Hypothalamus (tissue), 51 donors: ENCODE measurements at places on chromosomes 2 and 18.

DNA sequence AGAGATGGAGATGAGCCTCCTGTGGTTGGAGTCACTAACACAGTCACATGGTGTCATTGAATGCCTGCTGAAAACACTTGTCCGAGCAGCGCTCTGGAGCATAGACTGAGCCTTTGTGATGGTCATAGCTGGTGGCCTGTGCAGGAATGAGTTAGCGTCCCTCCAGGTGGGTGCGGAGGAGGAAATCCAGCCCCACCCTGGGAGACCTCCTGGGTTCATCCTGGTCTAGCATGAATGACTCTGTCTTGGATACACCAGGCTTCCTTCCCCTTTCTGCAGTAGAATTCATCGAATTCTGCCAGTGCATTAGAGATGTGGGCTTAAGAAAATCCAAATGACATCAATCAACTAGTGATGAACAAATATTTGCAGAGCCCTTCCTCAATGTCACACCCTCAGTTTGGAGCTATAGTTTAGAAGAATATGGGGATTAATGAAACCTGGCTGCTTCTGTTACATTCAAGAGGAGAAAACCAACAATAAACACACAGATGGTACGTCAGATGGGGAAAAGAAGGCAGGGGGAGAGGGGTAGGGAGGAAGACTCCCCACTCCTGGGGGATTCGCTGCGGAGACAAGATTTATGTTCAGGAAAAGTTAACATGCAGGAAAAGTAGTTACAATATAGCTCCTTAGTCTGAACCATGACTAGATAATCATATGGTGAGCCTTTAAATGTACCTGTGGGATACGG, 136.7 kb downstream of the DDX1 start:
- DNase-seq = no peak

GRCh38 chr2:104420953-104421352, 433.0 kb upstream of the POU3F3 start:
- no peak for DNase-seq

DNA sequence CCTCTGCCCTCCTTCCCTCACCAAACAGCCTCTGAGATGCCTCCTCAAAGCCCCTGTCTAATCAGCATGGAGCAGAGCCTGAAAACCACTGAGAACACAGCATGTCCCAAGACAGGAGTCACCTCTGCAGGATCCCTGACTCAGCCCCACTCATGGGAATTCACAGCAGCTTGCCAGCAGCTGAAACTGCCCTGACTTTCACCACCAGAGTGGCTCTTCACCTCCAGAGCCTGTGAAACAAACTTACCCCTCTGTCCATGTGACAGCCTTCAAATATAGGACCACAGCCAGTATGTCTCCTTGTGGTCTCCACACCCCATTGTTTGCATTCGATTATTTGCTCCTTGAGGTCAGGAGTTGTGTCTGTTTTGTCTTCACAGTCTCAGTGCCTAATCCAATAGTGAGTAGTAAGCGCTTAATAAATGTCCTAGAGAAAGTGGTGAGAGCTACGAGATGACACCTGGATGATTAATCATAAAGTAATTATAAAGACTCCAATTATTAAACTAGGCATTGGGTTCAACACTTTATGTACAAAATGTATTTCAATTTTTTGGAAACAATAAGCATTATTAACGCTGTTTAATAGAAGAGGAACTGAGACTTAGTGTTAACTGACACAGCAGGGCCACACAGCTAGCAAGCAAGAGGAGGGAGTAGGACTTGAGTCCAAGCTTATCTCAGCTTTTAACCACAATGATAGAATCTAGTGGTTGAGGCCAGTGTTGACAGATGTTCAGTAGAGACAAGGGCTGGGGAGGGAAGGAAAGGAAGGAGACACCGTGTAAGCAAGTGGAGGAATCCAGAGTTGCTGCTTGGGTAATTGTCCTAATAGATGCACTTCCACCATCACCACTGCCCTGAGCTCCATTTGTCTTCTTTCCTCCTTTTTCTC, 358.7 kb upstream of the TNP1 start:
- DNase-seq = no peak

DNA sequence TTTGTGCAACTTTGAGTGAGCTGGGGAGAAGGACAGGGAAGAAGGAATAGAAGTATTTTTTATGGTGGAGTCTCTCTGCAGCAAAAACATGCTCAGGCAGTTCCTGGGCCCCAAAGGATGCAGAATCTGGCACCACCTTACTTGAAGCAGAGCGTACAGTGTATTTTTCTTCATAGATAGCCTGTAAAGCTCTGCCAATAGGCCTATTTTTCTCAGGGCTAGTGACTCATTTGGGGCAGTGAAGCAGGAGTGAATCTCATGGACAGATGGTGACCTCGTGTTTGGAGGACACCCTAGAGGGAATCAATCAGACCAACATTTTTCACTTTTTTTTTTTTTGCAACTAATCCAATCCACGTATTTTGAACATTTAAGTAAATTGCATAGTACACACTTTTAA, 268.1 kb upstream of the CXCR4 start:
- DNase-seq = no peak

GRCh38 chr2:26401739-26402541, at the start of gene DRC1:
DRC1 (plus strand) TSS chr2:26401920; CDS start chr2:26401990, 70 bp downstream.
- DNase-seq = peak; percentile 76

DNA sequence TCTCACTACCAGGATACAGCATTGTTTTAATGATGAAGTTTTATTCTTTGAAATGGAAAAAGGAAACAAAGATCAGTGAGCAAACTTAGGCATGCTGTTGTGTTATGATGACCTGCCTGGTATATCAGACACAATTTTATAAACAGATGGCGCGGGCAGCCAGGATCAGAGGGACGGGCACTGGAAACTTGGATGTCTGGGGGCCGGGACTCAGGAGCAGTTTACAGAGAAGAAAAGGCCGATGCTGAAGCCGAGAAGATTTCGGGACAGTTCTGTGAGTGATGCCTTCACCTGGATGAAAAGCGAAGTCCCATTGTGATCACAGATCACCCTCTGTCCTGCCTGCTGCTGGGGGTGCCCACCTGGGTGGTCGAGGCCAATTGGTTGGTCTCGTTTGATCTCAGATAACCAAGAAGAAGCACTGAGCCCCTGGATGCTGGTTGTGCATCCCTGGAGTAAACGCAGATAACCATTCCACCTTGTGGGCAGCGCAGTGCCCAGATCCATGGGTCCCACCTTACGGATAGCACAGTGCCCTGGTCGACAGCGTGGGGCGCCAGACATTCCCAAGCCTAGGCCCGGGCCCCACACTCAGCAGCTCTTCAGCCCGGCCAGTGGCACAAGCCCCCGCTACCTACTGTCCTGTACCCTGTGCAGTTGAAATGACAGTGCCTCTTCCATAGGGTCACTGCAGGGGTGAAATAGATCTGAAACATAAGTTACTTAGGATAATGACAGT, 182.9 kb upstream of the TPO start:
- DNase-seq = no peak

- DNase-seq = no peak
Observed at GRCh38 chr2:73284296-73285158, at the start of gene FBXO41. FBXO41 (minus strand) TSS chr2:73284478; CDS start chr2:73269630, 14,848 bp downstream.
